ENCODE measurements at places on chromosomes 1 and 21. TPM values are rescaled to one million over a fixed set of nuclear protein-coding genes. Genes with fewer than 3 reads are reported as not detected.
A peak's percentile ranks its signal among the peaks of the same experiment; 100 is the strongest.

- DNase-seq: no peak
Observed at GRCh38 chr1:111454859-111455641, 5.8 kb downstream of the ATP5PB start.

DNA sequence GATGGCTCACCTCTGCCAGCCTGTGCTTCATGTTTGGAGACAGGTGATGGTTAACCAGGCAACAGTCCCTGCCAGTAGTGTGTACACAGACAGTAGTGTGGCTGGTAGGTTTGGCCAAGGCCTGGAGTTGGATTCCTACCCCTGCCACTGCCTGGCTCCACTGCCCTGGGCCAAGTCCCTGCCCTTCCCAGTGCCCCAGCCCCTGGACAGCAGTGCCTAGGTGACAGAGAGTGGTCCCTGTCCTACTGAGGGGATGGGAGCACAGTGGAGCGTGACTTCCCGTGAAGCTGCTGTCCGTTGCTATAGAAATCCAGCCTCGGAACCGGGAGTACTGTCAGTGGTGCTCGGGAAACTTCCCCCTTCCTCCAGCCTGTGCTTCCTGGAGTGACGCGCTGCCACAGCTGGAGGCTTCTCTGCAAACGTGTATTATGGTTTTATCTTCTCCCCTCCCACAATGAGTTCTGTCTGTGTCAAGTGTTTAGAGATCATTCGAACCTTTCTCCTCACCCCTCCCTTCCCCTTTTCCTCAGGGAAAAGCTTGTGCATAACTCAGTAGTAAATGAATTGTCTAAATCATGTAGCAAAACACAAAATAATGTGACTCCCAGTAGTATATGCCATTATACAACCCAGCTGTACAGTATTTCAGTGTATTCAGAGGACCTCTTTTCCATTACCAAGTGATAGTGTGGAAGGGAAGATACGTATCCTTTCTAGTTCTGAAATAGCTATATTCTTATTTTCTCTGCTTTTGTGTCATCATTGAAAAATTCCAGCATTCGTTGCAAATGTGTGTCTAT is 73.4 kb downstream of the GALNT2 start:
- DNase-seq: peak; percentile 86

Gene KCNQ4
- 6.3 TPM for total RNA-seq

DNA sequence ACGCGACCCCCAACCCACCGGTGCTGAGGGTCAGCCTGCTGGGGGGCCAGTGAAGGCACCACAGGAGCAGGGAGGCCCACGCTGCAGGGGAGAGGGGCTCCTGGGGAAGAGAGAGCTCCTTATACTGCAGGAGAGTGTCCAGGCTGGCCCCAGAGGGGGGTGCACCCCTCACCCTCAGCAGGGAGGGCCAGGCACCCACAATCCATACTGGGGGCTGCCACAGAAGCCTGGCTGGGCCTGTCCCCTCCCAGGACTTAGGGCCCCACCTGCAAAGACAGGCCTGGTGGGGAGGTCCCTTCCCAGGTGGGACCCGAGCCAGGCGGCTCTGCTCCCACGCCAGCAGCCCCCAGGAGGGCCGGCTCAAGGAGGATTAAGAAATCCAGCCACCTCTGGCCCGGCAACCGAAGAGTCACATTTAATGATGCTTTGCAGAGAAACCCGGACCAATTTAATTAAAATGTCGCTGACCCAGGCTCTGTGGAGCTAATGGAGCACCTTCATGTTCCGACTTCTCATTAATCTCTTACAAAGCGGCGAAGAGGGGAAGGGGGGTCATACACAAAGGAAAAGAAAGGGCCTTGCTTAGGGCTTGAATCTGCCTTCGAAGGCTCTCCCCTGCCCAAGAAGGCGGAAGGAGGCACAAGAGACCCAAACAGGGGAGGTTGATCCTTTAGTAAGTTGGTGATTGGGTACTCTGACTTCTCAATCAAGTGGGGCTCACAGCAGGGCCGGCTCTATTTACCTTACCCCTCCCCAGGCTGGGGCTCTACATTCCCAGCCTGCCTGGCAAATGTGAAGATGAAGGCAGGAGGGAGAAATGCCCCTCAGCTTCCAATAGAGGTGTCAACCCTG is 25.0 kb downstream of the WNT9A start:
- no peak for DNase-seq

- DNase-seq: no peak
Observed at GRCh38 chr1:240831922-240832321, 220.0 kb upstream of the GREM2 start.

Gene KRTAP27-1
- not detected for total RNA-seq

Gene OPRD1
- total RNA-seq: 0.27 TPM

GRCh38 chr1:59414406-59415133 is 117.7 kb downstream of the FGGY start:
- DNase-seq: no peak

GRCh38 chr1:119954476-119955422 is 58.4 kb upstream of the ADAM30 start:
- DNase-seq: peak; percentile 47

GRCh38 chr1:40899230-40899870 is 37.2 kb upstream of the CITED4 start:
- DNase-seq: no peak

DNA sequence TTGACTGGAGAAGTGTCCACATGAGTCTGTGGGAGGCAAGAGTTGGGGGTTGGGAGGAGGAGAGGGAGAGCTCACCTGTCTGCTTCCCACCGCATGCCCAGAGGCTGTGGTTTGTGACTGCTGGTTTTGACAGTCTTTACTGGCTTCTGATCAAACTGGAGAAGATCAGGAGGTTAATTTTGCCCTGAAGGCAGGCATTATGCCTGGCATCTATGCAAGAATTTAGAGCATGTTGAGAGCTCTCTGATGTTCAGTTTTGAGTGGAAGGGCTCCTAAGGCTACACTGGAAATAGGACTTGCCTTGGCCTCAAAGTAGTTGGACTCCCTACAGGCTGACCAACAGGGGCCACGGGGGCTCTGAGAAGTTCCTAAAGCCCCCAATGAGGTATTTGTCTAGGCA is 101.6 kb downstream of the TLR5 start:
- no peak for DNase-seq

DNA sequence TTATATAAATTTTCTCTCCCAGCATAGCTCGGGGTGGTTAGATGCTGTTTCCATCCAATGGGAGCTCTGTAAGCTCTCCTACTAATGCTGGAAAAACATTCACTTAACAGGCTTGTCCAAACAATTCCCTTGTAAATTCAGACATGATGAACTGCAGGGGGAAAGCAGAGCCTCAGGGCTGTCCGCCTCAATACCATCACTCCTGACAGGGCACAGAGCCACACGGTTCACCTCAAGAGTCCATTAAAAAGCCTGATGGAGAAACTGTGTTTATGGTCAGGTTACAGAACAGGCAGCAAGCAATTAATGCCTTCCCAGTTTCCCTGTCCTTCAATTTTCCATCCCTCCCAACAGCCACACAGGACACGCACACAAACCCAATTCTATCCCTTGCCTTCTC is 171.0 kb downstream of the BRINP2 start:
- no peak for DNase-seq

- no peak for DNase-seq
Observed at GRCh38 chr1:21956720-21957552, 19.8 kb upstream of the HSPG2 start.

Gene FABP3
- 169 TPM for total RNA-seq

Gene MYOM3
- 302 TPM for total RNA-seq

Gene WDR64
- total RNA-seq: 0.04 TPM

Gene AMY2A
- not detected for total RNA-seq

- DNase-seq: peak; percentile 21
Observed at GRCh38 chr1:153260585-153261280, 1.2 kb downstream of the LORICRIN start.

GRCh38 chr1:229843627-229844238 is 217.7 kb downstream of the URB2 start:
- DNase-seq: peak; percentile 41

GRCh38 chr1:230191855-230192254 is 124.8 kb downstream of the GALNT2 start:
- no peak for DNase-seq

- DNase-seq: peak; percentile 10
Observed at GRCh38 chr1:154320882-154321608, at the start of gene AQP10. TSS of gene AQP10 (plus strand) at chr1:154321093. CDS start at chr1:154321156, 63 bp downstream.

- no peak for DNase-seq
Observed at GRCh38 chr1:65429806-65430205, 9.3 kb downstream of the LEPR start.

- no peak for DNase-seq
Observed at GRCh38 chr1:211652371-211652770, 23.1 kb downstream of the NEK2 start.

Gene SGIP1
- 1.7 TPM for total RNA-seq

- no peak for DNase-seq
Observed at GRCh38 chr21:25170681-25171080, 436.6 kb downstream of the MRPL39 start.

Gene OLFML2B
- total RNA-seq: 78.4 TPM

Gene FAM177B
- 0.18 TPM for total RNA-seq

GRCh38 chr1:93827633-93828366 is 51.2 kb downstream of the DNTTIP2 start:
- DNase-seq: no peak

GRCh38 chr1:222653178-222653827 is 35.4 kb downstream of the MIA3 start:
- DNase-seq: no peak

DNA sequence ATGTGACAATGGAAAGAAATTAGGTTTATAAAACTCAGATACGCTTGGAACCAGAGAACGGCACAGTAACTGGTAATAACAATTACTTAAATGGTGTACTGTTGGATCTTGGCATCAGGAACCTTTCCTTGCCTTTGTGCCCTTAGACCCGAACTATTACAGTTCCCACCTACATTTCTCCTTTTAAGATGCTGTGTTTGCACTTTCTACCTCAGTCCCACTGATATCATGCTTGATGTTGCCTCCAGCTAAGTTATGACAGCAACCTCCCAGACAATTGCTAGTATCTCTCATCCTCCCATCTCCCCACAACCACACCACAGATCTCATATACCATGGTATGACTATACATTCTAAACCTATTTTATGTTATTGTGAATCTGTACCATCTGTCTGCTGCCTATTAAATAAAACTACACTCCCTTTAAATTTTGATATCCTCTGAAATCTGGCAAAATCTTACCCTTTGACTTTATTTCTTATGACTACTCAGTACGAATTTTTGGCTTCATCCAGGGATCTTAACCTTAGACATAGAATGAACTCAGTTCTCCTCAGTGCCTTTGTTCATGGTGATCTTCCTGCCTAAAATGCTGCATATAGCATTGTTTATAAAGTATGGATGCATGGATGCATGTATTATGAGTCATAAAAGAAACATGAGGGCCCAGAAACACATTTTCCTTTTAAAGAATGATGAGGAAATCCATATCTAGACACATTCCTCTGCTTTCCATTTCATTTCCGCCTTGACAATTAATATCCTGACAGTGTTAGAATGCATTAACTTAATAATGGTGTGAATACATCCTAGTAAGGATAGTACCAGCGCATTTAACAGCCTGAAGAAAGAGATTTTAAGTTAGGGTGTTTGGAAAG is 64.1 kb downstream of the LRRC8D start:
- DNase-seq: no peak

- no peak for DNase-seq
Observed at GRCh38 chr1:35173491-35173890, 19.5 kb downstream of the SFPQ start.

- peak; percentile 74 for DNase-seq
Observed at GRCh38 chr1:33364565-33364918, 43.6 kb upstream of the A3GALT2 start.

GRCh38 chr1:178143730-178144690 is 50.1 kb downstream of the RASAL2 start:
- no peak for DNase-seq

Gene IL20
- not detected for total RNA-seq

DNA sequence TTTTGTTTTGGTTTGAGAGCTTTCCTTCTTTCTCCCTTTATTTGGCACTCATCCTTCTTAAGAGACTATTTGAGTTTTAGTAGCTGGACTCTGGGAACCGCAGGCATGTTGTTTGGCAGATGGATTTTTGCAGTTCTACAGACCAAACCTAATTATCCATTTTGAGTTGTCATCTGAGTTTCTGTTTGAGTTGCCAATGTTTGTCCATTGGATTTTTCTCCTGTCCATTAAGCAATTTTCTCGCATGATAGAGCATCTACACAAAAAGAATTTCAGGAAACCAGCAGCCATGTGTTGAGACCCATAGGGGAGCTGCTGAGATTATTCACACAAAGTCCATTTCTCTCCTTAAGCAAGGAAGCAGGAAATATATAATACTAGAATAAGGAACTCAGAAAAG is 17.2 kb upstream of the CXADR start:
- no peak for DNase-seq

Gene PBX1
- total RNA-seq: 42.7 TPM

All from muscle of leg (tissue), 16 donors.